NCI-H2171 treated with DMSO at 0.1 percent for 48 hours (cell line): ENCODE measurements at places on chromosomes 5 and 9.

GRCh38 chr5:101688156-101688555 is 607.9 kb downstream of the SLCO4C1 start:
- no peak for DNase-seq

- no peak for DNase-seq
Observed at GRCh38 chr9:81377921-81378320, 311.4 kb downstream of the TLE1 start.

- peak; percentile 51 for DNase-seq
Observed at GRCh38 chr5:159149085-159149484, 49.4 kb upstream of the EBF1 start.

DNA sequence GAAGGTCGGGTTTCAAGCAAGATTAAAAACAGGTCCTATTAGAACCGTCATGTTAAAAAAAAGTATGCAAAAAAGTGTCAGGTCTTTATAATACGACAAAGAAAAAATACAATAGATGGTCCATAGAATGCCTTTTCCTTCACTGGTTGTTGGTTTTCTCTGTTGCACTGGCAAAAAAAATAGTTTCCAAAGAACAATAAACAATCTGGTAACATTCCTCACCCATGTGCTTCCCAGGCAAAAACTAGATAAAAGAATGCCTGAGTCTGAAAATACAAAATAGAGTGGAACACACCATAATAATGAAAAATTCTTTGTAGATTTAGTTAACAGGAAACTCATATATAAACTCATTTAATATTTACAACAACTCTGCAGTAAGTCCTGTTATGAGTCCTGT is 590.0 kb upstream of the DMAC1 start:
- DNase-seq: no peak

DNA sequence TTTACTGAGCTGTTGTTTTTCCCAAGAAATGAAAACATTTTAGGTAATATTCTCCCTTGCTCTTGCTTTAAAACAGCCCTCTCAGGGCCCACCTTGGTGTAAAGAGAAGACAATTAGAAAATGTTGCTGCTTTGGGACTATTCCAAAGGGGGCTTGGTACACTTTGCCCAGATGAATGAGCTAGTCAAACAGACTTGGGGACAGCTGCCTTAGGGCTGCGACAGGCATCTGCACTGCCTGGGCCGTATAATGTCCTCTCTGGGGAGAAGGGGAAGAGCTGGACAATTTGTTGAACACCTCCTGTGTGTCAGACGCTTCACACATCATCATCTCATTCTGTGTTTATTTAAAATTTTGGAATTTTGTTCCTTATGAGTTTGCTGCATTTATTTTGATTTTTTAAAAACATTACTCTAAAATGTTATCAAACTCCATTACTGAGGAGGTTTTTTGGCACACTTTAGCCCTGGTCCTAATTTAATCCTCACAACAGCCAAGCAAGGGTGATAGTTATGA is 28.8 kb downstream of the C5orf58 start:
- DNase-seq: no peak

GRCh38 chr5:95283761-95284571 is 928 bp downstream of the MCTP1 start:
- DNase-seq: peak; percentile 34

DNA sequence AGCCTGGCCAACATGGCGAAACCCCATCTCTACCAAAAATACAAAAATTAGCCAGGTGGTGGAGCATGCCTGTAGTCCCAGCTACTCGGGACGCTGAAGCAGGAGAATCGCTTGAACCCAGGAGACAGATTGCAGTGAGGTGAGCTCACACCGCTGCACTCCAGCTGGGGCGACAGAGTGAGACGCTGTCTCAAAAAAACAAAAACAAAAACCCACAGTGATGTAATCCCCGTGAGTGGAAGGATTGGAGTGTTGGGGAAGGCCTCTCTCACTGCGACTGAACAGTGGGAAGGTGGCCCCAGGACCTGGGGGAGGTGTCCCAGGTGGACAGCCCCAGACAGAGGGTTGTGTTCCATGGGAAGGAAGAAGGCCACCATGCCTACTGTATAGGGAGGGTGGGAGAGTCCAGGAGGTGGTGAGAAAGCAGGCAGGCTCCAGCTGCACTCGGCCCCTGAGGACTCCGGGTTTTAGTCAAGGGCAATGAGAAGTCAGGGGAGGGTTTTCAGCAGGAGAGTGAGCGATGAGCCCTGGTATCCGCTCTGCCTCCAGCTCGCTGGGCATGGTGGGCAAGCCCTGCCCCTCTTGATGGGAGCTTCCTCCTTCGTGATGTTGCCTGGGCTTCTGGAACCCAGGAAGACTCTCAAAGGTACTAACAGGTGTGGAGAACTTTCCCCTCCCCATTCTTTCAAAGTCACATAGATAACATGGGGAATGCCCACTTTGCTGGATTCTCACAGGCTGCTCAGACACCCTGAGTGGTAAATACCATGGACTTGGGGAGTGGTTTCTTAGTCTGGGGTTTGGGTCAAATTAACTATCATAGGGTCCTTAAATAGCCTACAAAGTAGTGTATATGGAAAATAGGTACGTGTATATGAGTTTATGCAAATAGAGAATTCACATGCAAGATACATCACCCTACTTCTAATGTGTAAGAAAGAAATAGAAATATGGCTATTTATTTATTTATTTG is 74.7 kb downstream of the PPARGC1B start:
- no peak for DNase-seq
